ENCODE measurements at places on chromosomes 2 and 18. TPM values are rescaled to one million over a fixed set of nuclear protein-coding genes. Genes with fewer than 3 reads are reported as not detected.

The NXPH2 gene
- 9.4 TPM for total RNA-seq

The PCARE gene
- total RNA-seq, result under 0.01 TPM

The CCDC141 gene
- 61.6 TPM for total RNA-seq

The MAP3K19 gene
- total RNA-seq, result not detected

The DOCK10 gene
- 15.1 TPM for total RNA-seq

The PDCD1 gene
- not detected for total RNA-seq

The SERPINB12 gene
- not detected for total RNA-seq

The GKN1 gene
- total RNA-seq, result not detected

The DSEL gene
- 15.7 TPM for total RNA-seq

The GALNT14 gene
- total RNA-seq, result 2.1 TPM

The DSG1 gene
- total RNA-seq, result not detected

The CKAP2L gene
- total RNA-seq, result 1.0 TPM

The KIF1A gene
- total RNA-seq, result 4.7 TPM

The EVA1A gene
- 6.3 TPM for total RNA-seq
